NCI-H526 treated with DMSO at 0.1 percent for 48 hours (cell line): ENCODE measurements at places on chromosomes 3 and 15.

GRCh38 chr3:150407051-150407807, 869 bp upstream of the TSC22D2 start:
- DNase-seq, result no peak

- DNase-seq, result no peak
These were observed 182.2 kb downstream of the GAP43 start for GRCh38 chr3:115805520-115805919.

- DNase-seq, result no peak
These were observed 112.0 kb downstream of the TMCO5A start for GRCh38 chr15:38046257-38047051.

- no peak for DNase-seq
These were observed 49.5 kb downstream of the WHAMM start for GRCh38 chr15:82858932-82859331.

DNA sequence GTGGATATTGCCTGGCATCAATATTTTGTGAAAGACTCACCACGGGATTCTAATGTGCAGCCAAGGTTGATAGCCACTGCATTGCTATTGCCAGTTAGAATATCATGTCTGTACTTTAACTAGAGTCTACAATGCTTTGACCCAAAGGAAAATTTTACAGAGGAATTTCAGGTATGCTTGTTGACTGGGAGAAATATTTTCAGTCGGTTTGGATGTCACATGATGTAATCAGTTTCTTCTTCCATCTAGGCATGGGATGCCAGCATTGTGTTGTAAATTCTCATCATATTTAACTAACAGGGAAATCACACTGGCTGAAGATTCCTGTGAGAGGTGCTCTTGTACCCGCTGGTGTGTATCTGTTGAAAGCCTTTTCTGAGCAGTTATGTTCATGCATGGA, 508.9 kb upstream of the ADAMTS9 start:
- no peak for DNase-seq

GRCh38 chr3:153634683-153635082, 472.7 kb downstream of the RAP2B start:
- no peak for DNase-seq

DNA sequence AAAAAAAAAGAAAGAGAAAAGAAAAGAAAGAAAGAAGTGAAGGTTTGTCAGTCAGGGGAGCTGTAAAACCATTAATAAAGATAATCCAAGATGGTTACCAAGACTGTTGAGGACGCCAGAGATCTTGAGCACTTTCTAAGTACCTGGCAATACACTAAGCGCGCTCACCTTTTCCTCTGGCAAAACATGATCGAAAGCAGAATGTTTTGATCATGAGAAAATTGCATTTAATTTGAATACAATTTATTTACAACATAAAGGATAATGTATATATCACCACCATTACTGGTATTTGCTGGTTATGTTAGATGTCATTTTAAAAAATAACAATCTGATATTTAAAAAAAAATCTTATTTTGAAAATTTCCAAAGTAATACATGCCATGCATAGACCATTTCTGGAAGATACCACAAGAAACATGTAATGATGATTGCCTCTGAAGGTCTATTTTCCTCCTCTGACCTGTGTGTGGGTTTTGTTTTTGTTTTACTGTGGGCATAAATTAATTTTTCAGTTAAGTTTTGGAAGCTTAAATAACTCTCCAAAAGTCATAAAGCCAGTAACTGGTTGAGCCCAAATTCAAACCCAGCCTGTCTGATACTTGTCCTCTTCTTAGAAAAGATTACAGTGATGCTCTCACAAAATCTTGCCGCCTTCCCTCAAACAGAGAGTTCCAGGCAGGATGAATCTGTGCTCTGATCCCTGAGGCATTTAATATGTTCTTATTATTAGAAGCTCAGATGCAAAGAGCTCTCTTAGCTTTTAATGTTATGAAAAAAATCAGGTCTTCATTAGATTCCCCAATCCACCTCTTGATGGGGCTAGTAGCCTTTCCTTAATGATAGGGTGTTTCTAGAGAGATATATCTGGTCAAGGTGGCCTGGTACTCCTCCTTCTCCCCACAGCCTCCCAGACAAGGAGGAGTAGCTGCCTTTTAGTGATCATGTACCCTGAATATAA, 2.0 kb downstream of the B2M start:
- DNase-seq, result peak; percentile 9

- no peak for DNase-seq
These were observed 290.4 kb upstream of the C2CD4B start for GRCh38 chr15:62455441-62455921.

DNA sequence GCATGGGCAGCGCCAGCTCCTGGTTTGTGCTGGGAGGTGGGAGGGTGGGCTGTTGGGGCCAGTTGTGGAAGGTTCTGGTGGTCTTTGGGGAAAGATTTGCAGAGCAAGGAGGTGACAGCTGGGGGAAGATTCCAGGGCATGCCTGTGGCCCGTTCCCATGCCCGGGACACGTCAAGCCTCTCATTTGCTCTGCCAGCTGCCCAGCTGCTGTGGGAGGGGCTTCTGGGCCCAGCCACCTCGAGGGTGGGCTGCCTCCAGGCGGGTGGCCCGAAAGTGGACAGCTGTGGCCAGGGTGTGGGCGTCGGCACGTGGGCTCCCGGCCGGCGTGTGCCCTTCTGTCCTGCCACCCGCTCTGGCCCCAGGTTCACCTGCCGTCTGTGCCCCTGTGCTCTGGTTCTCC, 17.2 kb downstream of the PLXNA1 start:
- DNase-seq, result no peak

DNA sequence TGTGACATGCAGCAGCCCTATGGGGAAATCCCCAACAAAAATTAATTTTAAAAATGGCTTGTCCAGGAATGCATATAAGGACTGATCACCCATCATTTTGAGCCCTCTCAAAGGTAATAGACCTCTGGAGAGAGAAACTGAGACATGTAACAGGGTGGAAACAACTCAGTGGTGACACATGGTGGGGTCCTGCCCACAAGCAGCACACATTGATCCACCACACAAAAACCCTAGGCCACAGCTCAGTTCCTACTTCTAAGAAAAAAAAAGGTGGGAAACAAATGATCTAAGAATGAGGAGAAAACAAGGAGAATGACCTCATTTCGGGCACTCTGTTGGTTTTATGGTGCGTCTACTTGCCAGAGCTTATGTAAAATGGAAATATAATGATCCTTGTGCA, 1.9 kb upstream of the SLC41A3 start:
- no peak for DNase-seq
